ENCODE measurements at places on chromosomes 12 and 14.

DNA sequence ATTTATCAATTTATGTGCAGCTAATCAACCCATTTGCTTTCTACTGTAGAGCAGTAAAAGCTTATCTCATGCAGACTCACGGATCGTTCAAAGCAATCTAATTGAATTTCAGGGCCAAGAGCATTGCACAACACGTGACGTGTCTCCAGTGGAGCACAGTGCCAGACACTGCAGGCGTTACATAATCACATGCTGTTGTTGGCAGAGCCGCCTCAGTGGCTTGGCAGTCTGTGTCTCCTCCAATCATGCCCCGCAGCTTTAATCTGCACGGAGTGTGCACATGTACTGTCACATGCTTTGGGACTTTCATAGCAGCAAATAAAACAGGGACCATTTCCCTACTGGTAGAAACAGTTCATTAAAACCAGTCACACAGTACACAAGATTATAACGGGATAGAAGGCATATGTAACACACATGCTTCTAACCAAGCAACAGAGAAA, 309.3 kb downstream of the ITPR2 start:
- no peak for DNase-seq

DNA sequence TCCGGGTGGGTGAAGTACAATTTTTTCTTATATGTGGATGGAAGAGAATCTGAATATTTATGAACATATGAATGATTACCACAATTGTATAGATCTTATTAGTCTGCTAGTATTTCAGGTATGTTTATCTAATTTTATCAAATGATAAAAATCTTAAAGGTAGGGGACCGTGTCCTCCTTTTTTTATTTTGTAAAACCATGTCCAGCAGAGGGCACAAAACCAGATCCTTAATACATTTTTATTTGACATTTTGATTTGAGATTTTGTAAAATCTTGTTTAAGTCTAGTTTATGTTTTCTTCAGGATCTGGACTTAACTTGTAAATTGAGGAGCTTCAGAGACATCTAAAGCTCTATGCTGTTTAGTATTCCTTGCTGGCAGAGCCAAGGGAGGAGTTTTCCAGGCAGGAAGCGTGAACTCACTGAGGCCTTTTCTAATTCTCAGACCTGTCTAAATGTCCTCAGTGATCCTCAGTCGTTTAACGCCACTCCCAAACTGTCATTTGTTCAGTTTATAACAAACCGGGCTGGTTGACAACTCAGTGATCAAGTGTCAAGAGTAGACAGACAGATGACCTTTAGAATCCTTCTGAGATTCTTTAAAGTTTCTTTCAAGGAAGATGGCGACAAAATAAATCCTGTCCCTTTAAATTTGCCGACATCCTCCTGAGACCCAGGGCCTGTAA, 263.9 kb downstream of the KTN1 start:
- no peak for DNase-seq

DNA sequence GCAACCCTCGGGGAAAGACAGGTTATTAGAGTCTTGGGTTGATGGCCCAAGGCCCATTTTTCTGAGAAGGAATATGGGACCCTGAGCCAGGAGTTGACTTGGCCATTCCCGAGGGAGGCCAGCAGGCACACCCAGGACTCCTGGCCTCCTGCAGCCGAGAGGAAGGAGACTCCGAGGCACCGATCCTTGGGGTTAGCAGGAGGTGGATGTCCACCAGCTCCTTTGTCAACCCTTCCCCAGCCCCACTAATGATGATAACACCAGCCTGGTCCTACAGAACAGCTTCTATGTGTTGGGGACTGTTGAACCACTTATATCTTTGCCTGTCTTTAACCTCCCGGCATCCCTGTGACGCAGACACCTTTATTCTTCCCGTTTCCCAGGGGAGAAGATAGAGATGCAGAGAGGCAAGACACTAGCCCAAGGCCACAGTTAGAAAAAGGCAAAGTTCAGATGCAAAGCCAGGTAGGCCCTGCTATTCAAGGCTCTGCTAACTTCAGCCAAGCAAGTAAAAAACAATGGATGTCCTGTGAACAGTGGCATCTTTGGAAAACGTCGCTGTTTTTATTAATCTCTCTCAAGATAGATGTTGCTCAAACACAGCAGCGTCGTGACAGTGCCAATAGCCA, 767.3 kb upstream of the TBX3 start:
- no peak for DNase-seq

GRCh38 chr14:57610631-57611030, 117.0 kb upstream of the CCDC198 start:
- DNase-seq, result no peak

DNA sequence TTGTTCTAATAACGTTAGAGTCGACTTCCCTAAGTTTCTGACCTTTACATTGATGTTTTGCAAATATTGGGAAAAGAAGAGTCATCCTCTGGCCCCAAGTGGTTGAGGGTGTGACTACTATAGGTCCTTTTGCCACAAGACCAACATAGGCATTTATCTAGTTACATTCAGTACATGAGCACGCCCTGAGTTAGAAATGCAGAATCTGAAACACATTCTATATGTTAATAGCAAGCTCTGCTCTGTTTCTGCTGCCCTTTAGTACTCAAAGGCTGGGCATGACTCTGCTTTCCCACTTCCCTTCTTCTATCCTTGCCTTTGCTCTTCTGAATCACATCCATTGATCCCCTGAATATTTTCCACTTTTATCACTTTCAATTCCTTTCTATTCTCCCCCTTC, 115.1 kb upstream of the PTPRB start:
- no peak for DNase-seq

DNA sequence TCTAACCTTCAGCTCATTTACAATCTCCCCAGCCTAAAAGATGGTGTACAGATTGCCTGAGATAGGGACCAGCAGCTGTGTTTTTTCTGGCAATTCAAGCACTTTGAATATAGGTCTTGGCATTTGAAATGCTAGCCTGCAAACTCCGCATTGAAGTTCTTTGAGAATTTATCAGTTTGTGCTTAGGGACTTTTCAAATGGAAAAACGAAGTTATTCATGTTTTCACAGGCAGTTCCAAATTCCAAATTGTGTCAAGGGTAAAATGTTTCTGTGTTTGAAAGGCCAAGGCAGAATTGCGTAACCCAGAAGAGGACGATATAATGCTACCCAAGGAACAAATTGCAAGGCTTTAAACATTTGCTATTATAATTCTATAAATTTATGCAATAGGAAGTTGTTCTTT, 168.9 kb upstream of the RASSF8 start:
- no peak for DNase-seq

Measured in stimulated activated CD4-positive, alpha-beta T cell treated with anti-CD3 and anti-CD28 coated beads, Interleukin-15, amount 100 ng/mL, for 1 hour (primary cell).